ENCODE measurements at places on chromosomes 4 and X.

- DNase-seq, result no peak
Observed at GRCh38 chr4:126697748-126698147, 935.0 kb upstream of the INTU start.

DNA sequence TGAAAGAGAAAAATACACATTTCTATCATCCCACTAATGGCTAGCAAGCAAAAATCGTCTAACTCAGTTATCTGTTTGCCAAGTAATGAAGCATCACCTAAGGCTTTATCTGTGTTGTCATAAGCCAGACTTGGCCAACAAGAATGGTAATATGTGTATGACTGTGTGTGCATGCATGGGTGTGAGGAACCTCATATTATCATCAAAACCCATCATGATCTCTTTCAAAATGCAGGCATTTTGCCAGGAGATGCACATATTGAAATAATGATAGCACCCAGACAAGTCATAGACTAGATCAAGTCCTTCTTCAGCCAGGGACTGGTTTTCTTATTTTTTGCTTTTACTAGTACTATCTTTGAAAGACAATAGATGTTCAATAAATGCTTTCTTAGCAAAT, 172.5 kb upstream of the FMR1 start:
- DNase-seq, result no peak

GRCh38 chr4:2863649-2864048, 20.0 kb downstream of the ADD1 start:
- no peak for DNase-seq

- no peak for DNase-seq
Observed at GRCh38 chr4:99458911-99459447, 23.8 kb upstream of the ADH7 start.

GRCh38 chr4:125481334-125482045, 166.7 kb downstream of the FAT4 start:
- no peak for DNase-seq

DNA sequence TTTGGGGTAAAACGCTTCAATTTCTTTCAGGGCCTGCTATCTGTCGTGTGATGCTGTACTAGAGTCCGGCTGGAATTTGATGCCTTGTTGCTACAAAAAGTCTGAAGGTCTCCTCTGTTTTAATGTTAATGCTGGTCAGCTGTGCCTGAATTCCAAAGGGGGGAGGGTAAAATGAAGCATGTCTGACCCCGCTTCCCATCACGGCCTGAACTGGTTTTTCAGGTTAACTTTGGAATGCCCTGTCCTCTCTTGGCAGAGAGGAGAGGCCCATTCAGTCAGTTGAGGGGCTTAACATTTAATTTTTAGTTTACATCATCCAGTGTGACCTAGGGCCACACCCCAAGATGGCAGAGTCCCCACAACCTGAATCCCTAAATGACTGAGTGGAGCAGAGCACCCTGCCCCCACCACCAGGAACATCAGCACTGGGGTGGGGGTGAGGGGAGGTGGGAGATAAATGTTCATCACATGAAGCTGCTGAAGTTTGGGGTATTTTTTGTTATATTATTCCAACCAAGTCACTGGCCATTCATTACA, 47.9 kb upstream of the GPR78 start:
- DNase-seq, result peak; percentile 20

- no peak for DNase-seq
Observed at GRCh38 chr4:94127707-94128328, 79.8 kb upstream of the SMARCAD1 start.

- no peak for DNase-seq
Observed at GRCh38 chr4:150826306-150826705, 188.8 kb downstream of the LRBA start.

DNA sequence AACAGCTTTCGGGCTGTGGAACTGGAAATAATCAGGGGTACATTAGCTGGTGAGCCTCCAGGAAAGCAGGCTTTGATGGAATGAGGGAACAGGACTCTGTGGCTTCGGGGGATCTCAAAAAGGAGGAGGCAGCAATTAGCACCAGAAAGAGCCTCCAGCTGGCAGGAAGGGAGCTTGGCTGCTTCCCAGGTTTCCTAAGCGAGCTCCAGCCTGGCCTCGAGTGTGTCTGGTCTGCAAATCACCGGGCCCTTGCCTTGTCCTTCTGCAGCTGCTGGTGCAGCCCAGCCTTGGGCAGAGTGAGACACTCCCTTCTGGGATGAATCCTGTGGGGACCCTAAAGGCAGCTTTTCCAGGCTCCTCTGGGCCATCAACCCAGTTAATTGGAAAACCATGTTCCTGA, 10.7 kb upstream of the PDHA1 start:
- peak; percentile 7 for DNase-seq

- no peak for DNase-seq
Observed at GRCh38 chr4:73608689-73609594, 11.3 kb downstream of the RASSF6 start.

- DNase-seq, result no peak
Observed at GRCh38 chrX:107485013-107485412, 35.6 kb downstream of the FRMPD3 start.

DNA sequence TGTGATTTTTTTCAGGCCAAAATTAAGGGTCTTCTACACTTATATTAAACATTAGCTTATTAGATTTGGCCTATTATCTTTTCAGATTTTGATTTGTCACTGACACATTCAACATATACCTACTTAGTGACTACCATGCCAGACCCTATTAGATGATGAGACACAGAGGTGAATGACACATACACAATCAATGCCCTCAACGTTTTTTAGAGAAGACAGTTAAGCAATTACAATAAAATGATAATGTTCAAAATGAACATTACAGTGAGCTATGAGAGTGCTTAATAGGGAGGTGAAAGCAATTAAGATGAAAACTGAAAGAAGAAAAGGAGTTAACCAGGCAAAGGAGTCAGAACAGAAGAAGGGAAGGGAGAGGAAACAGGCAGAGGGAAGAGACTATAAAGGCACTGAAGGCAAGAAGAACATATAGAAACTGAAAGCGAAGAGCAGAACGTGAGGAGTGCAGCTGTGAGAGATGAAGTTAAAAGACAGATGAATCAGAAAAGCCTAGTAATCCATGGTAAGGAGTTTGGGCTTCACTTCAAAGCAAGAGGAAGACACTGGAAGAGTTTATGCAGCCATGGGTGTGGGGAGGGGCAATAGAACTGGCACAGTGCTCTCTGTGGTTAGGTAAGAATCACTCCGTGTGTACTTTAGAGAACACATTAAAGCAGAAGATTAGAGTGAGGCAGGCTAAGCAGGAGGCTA, 119.0 kb downstream of the REELD1 start:
- no peak for DNase-seq

- peak; percentile 60 for DNase-seq
Observed at GRCh38 chr4:145808021-145808650, 128.2 kb downstream of the C4orf51 start.

DNA sequence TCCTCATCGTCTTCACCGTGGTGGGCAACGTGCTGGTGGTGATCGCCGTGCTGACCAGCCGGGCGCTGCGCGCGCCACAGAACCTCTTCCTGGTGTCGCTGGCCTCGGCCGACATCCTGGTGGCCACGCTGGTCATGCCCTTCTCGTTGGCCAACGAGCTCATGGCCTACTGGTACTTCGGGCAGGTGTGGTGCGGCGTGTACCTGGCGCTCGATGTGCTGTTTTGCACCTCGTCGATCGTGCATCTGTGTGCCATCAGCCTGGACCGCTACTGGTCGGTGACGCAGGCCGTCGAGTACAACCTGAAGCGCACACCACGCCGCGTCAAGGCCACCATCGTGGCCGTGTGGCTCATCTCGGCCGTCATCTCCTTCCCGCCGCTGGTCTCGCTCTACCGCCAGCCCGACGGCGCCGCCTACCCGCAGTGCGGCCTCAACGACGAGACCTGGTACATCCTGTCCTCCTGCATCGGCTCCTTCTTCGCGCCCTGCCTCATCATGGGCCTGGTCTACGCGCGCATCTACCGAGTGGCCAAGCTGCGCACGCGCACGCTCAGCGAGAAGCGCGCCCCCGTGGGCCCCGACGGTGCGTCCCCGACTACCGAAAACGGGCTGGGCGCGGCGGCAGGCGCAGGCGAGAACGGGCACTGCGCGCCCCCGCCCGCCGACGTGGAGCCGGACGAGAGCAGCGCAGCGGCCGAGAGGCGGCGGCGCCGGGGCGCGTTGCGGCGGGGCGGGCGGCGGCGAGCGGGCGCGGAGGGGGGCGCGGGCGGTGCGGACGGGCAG, 792 bp downstream of the ADRA2C start:
- DNase-seq, result no peak

- no peak for DNase-seq
Observed at GRCh38 chr4:79390890-79391289, 17.1 kb downstream of the GK2 start.

DNA sequence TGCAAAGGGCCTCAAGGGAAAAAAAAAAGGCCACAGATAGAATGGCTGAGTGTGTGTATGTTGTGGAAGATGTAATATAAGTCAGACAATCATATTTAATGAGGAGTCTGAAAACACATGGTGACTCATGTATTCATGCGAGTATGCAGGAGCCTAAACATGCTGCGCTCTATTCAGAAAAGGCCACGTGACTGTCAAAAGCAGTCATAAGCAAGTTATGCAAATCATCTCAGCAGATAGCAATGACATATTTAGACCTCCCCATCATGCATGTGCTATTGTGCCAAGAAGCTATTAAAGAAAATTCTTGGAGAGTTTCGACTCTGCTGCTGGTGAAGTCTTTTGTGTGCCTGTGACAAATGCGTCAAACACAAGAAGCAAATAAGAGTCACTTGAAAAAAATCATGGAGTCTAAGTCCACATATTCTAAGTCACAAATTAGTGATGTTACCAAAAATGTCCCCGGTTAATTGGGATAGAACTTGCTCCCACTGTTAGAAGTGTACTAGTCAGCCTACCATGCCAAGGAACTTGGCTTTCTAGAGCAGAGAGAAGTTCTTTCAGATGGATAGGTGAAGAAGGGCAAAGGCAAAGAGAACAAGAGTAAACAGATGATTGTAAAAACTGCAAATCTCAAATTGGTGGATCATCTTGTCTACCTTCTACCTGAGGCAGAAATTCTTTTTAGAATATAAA, 5.0 kb downstream of the LNX1 start:
- DNase-seq, result no peak

DNA sequence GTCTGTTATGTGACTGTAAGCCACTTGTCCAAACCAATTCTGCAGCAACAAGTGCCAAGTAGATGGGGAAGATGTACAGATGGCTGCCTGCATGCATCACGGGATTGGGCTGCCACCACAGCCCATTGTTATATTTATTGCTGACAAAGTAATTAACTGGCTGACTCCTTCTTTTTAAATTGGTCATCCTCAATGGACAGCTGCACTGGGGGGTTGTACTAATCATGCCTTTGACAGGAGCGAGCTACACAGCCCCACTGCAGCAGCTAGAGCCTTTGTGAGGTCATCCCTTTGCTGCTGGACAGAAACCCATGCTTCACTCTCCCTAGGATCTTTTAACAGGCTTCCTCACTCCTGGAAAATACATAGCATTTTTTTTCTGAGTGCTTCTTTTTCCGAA, 146.7 kb upstream of the CXXC4 start:
- DNase-seq, result no peak

DNA sequence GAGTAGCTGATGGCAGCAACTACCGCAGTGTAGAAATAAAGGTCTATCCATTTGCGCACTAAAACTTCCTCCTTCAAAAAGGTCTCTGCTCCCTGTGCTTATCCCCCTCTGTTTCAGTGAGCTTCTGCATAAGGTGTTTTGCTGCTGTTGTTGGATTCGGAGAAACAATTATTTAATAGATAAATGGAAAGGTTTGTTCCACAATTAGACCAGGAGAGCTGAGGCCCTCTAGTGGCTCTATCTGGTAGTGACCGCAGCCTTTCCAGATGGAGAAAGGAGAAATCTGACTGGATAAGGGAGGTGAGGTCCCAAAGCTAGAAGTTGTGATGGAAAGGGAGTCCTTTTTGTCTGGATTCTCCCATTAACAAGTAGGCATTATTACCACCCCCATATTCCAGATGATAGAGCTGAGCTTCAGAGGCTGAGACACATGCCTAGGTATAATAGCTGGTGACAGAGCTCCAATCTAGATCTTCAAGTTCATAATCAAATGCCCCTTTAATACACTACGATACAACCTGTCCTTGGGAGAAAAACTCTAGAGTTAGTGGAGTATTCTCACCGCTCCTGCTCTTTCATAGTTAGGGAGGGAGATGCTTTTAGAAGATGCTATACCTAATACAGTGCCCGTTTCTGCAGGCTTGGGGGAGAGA, 5.1 kb upstream of the GABRQ start:
- DNase-seq, result no peak

DNA sequence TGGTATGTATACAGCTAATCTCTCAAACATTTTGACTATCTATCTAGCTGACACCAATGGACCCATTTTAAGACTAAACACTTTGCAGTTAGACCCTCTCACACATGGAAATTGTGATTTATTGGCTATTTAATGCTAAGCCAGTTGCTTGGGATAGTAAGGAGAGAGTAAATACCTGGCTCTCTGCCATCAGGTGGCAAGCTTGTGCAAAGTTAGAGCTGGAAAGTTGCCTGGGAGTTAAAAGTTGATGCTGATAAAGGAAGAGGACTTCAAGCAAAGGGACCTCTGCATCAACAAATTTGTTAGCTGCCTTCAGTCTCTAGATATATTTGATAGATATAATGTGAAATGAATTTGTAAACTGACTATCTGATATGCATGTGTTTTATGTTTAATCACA, 61.1 kb downstream of the PACRGL start:
- DNase-seq, result no peak

DNA sequence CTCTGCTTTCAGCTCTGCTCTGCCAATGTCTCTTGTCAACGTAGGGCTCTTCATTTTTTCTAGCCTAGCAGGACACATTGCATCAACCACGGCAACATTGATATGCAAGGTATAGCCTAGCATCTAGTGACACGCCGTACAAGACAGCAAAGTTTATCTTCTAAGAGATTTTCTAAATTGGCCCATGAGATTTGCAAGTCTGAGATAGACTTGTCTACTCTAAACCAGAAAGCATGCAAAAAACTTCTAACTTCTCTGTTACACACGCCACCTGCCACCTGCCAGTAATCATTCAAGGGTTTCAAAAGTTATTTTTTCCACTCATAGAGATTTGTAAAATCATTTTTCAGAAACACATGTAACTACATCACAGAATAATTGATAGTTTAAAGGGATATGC, 1265.7 kb downstream of the C4orf33 start:
- DNase-seq, result no peak

DNA sequence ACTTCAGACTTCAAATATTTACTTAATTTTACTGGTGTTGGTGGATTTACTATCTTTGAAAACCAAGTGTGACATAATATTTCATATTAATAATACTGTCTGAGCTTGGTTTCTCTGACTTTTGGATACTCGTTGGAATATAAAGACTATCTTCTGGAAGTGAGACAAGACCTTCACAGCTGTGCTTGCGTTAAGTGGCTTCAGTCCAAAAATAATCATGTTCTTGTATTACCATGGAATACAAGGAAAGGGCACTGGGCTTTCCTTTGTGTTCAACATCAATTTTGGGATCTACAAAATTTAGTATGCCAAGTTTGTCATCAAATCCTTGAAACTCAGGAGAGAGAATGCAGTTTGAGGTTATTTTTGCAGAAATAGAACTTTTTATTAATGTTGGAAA, 712.4 kb upstream of the LCORL start:
- DNase-seq, result no peak

GRCh38 chr4:39706334-39706733, 8.4 kb downstream of the UBE2K start:
- DNase-seq, result no peak

- DNase-seq, result no peak
Observed at GRCh38 chr4:95209927-95210326, 338.8 kb downstream of the UNC5C start.

GRCh38 chrX:19695884-19696283, 180.6 kb upstream of the MAP3K15 start:
- no peak for DNase-seq
